MCF 10A (cell line): ENCODE measurements at places on chromosomes 11 and 22. TPM values are rescaled to one million over a fixed set of nuclear protein-coding genes. Genes with fewer than 3 reads are reported as not detected.
A peak's percentile ranks its signal among the peaks of the same experiment; 100 is the strongest.

Gene OR8B12
- not detected in 2 replicates for total RNA-seq

Gene CEND1
- not detected in 2 replicates for total RNA-seq

Gene GVQW3
- 1.5 and 1.6 TPM in 2 replicates for total RNA-seq

Gene ART1
- not detected in 2 replicates for total RNA-seq

Gene GRM5
- total RNA-seq: not detected in 2 replicates

Gene CPSF7
- 99.9 and 111 TPM in 2 replicates for total RNA-seq

Gene CCDC87
- total RNA-seq: not detected in 2 replicates

Gene KDM4E
- total RNA-seq: not detected in 2 replicates

Gene ADAMTS15
- total RNA-seq: 0.54 and 0.70 TPM in 2 replicates

Gene SCN3B
- 1.2 and 3.3 TPM in 2 replicates for total RNA-seq

GRCh38 chr11:69567951-69568808 is 72.8 kb upstream of the CCND1 start:
- no peak for DNase-seq

GRCh38 chr22:39434243-39434653 is 22.6 kb upstream of the MGAT3 start:
- DNase-seq: no peak

DNA sequence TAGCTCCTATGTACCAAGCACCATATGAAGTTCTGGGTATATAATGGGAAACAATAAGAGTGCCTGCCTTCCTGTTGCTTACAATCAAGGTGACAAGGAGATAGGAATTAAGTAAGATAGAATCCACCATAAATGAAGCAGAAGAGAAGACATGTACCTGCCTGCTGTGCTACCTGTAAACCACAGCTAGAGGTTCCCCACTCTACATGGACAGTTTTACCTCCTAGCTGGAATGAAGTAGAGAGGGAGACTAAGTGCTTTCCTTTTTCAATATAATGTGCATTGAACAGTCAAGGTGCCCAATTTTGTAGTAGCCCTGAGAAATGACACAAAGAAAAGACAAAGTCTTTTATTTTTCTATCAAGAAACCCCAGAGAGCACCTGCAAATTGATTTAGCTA is 984.6 kb downstream of the DLG2 start:
- no peak for DNase-seq

DNA sequence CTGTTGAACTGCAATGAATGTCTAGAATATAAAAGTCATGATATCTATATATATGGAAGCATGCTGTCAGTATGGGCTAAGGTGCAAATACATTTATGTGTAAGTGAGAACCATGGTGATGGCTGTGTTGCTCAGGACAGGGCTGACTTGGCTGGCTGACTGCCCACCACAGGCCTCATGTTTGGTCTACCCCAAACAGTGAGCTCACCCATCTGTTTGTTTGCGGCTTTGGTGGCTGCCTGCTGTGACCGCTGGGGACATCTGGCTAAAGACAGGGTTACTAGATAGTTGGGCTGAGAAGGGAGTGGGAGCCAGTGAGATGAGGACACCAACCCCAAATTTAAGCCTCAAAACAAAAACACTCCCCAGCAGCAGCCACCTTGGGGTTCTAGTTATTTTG is 6.3 kb downstream of the CD44 start:
- DNase-seq: peak; percentile 33

- DNase-seq: peak; percentile 65
Measured at GRCh38 chr22:43185860-43186261, 1.1 kb downstream of the TTLL12 start.

- DNase-seq: peak; percentile 98
Measured at GRCh38 chr11:66743271-66743968, 14.4 kb upstream of the SPTBN2 start.

- peak; percentile 53 for DNase-seq
Measured at GRCh38 chr11:122207505-122207904, 91.5 kb upstream of the BLID start.

- DNase-seq: peak; percentile 93
Measured at GRCh38 chr22:36465232-36466021, 16.0 kb downstream of the TXN2 start.

- DNase-seq: peak; percentile 70
Measured at GRCh38 chr11:64357904-64358535, 942 bp upstream of the RPS6KA4 start.

GRCh38 chr11:77019976-77020595 is 14.1 kb upstream of the B3GNT6 start:
- peak; percentile 71 for DNase-seq

DNA sequence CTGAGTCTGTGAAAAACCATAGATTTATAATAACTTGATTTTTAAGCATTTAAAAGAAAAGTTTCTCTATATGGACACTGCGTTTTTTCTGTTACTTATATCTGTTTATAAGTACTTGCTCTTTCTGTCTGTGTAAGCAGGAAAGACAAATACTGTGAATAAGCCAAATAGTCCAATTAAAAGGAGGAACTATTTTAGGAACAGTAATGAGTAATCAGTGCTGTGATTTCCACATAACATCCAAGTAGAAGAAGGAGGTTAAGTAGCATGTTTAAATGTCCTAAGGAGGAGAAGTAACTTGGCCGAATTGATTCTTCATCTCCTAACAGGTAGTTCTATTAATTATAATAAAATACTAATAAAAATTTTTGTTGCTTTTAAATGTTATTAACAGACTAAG is 40.8 kb downstream of the ZNF214 start:
- no peak for DNase-seq

DNA sequence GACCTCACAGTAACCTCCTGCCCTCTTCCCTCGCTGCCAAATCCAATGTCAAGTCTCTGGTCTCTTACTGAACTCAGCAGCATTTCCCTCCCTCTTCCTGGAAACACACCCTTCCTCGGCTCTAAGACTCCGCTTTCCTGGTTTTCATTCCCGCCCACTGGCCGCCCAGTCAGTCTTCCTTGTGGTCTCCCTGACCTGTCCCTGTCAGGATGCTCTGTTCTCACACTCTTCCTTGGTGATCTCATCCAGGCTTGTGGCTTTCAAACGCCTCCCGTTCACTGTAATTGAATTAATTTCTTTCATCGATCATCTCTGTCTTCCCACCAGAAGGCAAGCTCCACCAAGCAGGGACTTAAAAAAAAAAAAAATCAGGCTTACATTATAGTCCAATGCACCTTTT is 33.5 kb downstream of the MYO18B start:
- no peak for DNase-seq

DNA sequence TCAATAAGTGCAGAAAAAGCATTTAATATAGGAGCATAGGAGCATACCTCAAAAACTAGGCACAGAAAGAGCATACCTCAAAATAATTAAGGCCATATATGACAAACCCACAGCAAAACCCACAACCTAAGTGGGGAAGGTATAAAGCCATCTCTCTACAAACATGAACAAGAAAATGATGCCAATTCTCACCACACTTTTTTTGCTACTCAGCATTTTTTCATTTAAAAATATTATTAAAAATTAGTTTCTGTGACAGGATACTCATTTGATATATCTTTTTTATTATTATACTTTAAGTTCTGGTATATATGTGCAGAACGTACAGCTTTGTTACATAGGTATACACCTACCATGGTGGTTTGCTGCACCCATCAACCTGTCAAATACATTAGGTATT is 352.0 kb downstream of the LUZP2 start:
- no peak for DNase-seq

DNA sequence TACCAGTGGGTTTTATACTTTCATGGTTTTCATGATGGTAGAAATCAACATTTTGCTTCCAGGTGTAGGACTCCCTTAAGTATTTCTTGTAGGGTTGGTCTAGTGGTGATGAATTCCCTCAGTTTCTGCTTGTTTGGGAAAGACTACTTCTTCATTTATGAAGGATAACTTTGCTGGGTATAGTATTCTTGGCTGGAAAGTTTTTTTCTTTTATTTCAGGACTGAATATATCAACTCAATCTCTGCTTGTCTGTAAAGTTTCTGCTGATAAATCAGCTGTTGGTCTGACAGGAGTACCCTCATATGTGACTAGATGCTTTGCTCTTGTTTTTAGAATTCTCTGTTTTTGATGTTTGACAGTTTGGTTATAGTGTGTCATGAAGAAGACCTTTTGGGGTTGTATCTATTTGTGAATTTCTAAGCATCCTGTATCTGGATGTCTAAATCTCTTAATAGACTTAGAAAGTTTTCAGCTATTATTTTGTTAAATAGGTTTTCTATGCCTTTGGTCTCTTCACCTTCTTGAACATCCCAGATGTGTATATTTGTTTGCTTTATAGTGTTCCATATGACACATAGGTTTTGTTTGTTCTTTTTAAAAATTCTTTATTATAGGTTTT is 95.9 kb downstream of the ENTHD1 start:
- DNase-seq: no peak

GRCh38 chr22:43155789-43156188 is 4.4 kb downstream of the TSPO start:
- DNase-seq: no peak

- no peak for DNase-seq
Measured at GRCh38 chr11:2301631-2302305, at the start of the genes C11orf21 and TSPAN32. TSS of gene C11orf21 (minus strand) at chr11:2301918. CDS start at chr11:2301808, 110 bp downstream. TSS of gene TSPAN32 (plus strand) at chr11:2302013. CDS start at chr11:2302150, 137 bp downstream.

GRCh38 chr22:19173047-19174035 is 5.2 kb downstream of the SLC25A1 start:
- peak; percentile 56 for DNase-seq

GRCh38 chr22:39135092-39135896 is 17.2 kb downstream of the CBX7 start:
- DNase-seq: peak; percentile 69

- no peak for DNase-seq
Measured at GRCh38 chr11:92216789-92217188, 7.8 kb upstream of the FAT3 start.

DNA sequence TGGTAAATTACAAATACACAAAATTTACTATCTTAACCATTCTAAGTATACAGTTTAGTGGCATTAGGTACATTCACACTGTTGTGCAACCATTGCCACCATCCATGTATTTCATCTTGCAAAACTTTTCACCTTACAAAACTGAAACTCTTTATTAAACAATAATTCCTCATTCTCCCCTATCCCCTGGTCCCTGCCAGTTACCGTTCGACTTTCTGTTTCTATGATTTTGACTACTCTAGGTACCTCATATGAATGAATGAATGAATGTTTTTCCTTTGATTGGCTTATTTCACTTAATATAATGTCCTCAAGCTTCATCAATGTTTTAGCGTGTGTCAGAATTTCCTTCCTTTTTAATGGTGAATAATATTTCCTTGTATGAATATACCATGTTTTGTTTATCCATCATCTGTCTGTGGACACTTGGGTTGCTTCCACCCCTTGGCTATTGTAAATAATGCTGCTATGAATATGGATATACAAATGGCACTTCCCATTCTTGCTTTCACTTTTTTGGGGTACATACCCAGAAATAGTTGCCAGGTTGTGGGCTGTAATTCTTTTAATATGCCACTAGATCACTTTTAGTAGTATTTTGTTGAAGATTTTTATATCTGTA is 93.0 kb downstream of the UVRAG start:
- DNase-seq: no peak

DNA sequence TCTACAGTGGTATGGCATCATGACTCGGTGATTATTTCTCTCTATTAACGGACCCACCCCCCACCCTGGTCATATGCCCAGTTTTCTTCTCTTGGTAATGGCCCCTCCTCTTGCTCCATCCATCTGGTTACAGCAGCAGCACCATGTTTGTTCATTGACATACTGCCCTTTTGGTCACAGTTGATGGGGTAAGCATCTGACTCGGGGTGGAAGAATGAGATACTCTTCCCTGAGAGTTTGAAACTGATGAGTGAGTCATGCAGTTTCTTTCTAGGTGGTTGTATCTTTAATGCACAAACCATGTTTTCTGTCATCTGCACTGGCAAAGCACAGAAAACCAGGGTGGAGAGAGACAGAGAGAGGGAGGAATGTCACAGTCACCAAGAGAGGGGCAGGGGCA is 126.0 kb downstream of the SYN3 start:
- no peak for DNase-seq

GRCh38 chr11:118921121-118921928 is 4.4 kb downstream of the BCL9L start:
- peak; percentile 98 for DNase-seq

- no peak for DNase-seq
Measured at GRCh38 chr11:9530020-9530621, 43.3 kb upstream of the WEE1 start.

- no peak for DNase-seq
Measured at GRCh38 chr22:29718949-29719898, 579 bp upstream of the CABP7 start.

- DNase-seq: peak; percentile 58
Measured at GRCh38 chr11:88414981-88415413, 77.5 kb upstream of the CTSC start.

GRCh38 chr11:83044958-83045712 is 26.6 kb downstream of the RAB30 start:
- DNase-seq: peak; percentile 85

GRCh38 chr11:130606178-130606577 is 157.7 kb downstream of the ADAMTS15 start:
- DNase-seq: no peak

DNA sequence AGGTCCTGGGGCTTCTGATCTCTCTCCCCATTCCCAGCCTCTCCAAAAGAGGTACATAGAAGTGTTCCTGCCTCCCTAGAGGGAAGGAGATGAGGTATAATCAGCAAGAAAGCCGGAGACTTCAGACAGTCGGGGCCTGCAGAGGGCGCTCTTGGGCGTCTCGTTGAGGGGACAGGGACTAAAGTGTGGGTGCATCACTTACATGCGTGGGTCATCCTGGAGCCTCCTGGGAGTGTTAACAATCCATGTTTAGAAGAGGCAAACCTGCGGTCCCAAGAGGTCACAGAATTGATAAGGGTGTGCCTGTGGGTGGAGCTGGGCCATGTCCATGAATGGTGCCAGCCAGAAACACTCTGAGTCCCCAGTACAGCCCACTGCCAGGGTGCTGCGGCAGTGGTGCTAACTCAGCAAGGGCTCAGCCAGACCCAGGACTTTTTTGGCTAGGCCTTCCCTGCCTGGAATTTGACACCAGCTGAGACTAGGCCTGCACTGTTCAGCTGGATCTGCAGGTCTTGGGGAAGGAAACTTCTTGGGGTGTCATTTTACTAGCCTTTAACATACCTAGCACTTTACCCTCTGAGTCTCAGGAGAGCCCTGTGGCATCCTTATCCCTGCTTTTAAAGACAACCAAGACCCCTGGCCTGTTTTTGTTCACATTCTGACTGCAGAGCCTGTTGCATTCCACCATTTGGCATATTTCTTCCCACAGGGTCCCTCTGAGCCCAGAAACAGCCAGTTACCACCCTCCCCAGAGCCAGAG is 5.5 kb downstream of the YDJC start:
- peak; percentile 46 for DNase-seq

DNA sequence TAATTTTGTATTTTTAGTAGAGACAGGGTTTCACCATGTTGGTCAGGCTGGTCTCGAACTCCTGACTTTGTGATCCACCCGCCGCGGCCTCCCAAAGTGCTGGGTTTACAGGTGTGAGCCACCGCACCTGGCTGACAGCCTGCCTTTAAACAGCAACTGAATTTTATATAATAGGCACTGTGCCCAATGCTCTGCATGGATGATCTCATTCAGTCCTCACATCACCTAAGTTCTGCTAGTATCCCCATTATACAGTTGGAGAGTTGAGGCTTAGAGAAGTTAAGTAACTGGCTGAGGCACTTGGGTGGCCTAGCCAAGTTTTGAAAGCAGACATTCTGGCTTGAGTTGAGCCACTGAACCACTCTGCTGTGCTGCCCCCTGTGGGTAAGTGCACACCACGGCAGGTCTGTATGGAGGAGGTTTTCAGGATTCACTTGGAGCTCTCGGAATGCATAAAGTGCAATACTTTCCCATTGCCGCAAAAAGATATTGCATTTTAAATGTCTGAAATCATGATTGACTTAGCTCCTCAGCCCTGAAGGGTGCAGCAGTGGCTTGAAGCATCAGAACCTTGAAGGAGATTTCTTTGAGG is 112.4 kb downstream of the LDLRAD3 start:
- peak; percentile 61 for DNase-seq

GRCh38 chr22:39207141-39208012 is 37.4 kb downstream of the PDGFB start:
- peak; percentile 45 for DNase-seq
